ENCODE measurements at places on chromosomes 7 and 10. TPM values are rescaled to one million over a fixed set of nuclear protein-coding genes. Genes with fewer than 3 reads are reported as not detected.

Gene LBX1
- not detected for total RNA-seq

GRCh38 chr10:130128922-130129321, 7.3 kb upstream of the GLRX3 start:
- DNase-seq = no peak
- H3K4me3 ChIP-seq = no peak overlapping the region
- H3K27me3 ChIP-seq = no peaks in the 10 kb centered on the region
- no peaks in the 10 kb centered on the region for H3K36me3 ChIP-seq
- no peak overlapping the region for H3K27ac ChIP-seq
- no peaks in the 10 kb centered on the region for H3K4me1 ChIP-seq

DNA sequence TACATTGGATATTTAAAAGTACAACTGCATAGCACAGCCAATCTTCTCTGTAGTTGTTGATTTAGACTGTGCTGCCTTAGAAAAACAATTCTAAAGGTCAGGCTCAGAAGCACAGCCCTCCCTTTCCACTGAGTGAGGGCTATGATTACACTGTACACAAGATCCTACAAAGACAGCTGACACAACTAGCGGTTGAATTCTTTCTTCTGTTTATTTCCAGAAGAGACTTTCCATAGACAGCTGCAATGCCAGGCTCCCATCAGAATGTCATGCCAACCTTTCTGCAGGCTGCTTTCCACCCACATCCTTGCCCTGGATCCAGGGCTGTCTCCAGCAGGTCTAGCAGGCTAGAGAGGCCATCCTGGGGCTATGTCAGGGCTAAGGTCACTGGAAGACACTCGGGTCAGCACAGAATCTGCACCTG, 39.3 kb downstream of the FAM13C start:
- H3K36me3 ChIP-seq = 0 out of 2 replicates have a peak, but pooled peaks cover 4% of the 10 kb centered on the region
- H3K4me1 ChIP-seq = no peaks in the 10 kb centered on the region
- H3K27ac ChIP-seq = no peak overlapping the region
- no peak for DNase-seq

- H3K4me1 ChIP-seq = no peaks in the 10 kb centered on the region
- DNase-seq = no peak
- H3K27ac ChIP-seq = no peak overlapping the region
- H3K27me3 ChIP-seq = no peaks in the 10 kb centered on the region
- no peak overlapping the region for H3K4me3 ChIP-seq
Observed at GRCh38 chr10:128825626-128826025, 641.4 kb upstream of the MGMT start.

- peaks cover 8% of the 10 kb centered on the region for H3K4me1 ChIP-seq
- H3K27ac ChIP-seq = no peak overlapping the region
- no peaks in the 10 kb centered on the region for H3K27me3 ChIP-seq
- DNase-seq = no peak
- no peaks in the 10 kb centered on the region for H3K36me3 ChIP-seq
Observed at GRCh38 chr10:70274643-70275042, 9.2 kb downstream of the NPFFR1 start.

Data from H9 (cell line).